ENCODE measurements at places on chromosomes 6 and 20.

DNA sequence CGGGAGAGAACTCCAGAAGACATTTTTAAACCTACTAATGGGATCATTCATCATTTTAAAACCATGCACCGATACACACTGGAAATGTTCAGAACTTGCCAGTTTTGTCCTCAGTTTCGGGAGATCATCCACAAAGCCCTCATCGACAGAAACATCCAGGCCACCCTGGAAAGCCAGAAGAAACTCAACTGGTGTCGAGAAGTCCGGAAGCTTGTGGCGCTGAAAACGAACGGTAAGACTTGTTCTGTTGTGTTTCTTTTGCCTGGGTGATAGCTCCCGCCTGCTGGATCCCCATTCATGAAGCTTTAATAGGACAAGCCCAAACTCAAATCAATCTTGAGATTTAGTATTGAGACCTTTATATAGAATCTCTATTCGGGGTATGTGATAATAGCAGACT lies 4.2 kb downstream of the TNFAIP3 start:
- DNase-seq = peak; percentile 58

- DNase-seq = no peak
Measured at GRCh38 chr6:141110481-141110880, 1022.2 kb upstream of the GJE1 start.

DNA sequence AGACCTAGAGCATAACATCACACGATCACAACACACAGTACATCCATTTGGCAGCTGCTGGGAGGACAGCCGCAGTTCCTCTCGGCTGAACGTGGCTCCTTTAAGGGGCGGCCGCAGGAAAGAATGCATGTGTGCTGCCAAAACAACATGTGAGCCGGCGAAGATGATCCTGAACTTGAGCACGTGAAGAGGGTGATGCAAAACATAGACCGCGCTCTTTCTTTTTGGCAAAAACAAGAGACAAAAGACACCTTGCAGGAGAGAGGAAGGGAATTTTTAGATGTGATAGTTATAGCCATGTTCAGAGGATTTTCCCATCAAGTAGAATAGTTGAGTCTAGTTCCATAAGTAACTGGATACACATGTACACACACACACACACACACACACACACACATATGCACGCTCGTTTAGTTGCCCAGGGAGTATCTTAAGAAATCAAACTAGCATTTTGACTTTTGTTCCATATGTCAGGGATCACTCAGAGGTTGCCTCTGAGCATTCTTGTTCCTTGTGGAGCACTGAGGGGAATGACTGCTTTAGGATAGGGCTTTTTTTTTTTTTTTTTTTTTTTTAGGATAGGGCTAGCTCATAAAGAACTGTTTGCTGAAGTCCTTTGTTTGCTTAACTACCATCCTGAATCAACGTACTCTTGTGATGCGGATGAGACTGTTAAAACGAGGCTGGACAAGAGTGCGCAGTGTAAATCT lies 21.7 kb upstream of the RANBP9 start:
- DNase-seq = no peak

- no peak for DNase-seq
Measured at GRCh38 chr6:87199787-87200186, 44.4 kb downstream of the ZNF292 start.

DNA sequence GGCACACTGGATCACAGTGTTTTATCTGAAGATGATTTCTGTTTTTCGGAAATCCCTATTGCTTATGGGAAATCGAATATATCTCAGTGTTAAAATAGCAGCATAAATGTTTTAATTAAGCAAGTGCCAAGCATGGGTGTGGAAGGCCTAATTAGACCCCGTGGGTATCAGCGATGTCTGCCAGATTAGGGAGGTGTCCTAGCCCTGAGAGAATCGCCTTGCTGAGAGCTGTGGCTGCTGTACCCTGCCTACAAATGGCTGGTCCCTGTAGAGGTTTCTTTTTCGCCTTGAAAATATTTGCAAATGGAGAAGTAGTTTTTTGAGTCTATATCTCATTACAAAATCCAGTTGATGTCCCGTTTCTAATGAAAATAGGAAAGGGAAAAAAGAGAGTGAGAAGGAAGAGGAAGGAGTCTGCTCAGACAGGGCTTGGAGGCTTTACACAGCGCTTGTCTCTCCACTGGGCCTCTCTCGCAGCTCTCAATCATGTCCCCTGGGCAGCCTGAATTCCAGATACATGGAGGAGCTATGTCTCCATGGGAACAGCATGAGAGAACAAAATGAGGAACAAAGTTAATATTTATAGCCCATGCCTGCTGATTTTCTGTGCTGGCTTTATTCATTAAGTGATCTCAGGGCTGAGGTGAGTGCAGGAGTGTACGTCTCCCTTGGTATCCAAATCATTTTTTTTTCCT lies 35.2 kb upstream of the BCLAF1 start:
- no peak for DNase-seq

DNA sequence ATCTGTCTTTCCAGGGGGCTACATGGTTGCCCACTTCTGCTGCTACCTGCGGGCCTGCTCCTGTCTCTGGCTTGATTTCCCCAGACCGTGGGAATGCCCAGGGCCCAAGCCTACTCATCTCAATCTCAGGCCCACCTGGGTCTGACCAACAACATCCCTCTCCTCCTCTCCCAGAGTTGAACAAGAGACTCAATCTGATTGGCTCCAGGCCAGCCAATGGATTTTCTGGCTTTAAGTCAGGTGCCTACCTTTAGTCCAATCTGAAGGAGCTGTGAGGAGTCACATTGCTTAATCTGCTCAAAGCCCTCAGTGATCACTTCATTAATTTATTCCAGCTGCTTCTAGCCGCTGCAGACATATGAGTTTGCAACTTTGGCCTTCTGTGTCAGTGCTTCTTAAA lies 162.4 kb upstream of the KCNG1 start:
- DNase-seq = no peak

- no peak for DNase-seq
Measured at GRCh38 chr20:22525821-22526220, 58.6 kb downstream of the FOXA2 start.

- DNase-seq = no peak
Measured at GRCh38 chr6:148383658-148384368, 41.2 kb downstream of the SASH1 start.

DNA sequence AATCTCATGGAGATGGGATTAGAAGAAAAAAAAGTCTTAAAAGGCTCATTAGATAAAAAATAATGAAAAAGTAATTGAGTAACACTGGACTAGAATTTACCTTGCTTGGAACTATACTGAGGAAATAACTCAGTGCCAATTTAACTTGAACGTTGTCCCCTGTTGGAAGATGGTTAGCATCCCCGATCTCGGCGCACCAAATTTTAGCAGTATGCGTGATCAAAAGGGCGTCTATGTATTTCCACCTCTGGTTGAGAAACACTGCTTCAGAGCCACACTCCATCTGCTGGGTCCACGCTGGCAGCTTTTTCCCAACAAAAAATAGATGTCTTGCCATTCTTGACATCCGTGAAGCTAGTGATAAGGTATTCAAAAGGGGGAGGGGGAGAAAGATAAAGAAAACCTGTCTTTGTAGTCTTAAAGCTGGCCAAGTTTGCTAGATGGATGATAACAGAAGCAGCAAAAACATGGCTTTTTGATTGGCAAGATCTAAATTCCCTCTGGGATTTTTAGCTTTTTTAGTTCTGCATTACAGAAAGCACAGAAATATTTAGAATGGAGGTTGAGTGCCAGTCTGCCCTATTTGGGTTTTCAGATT lies 6.4 kb downstream of the HINT3 start:
- no peak for DNase-seq

DNA sequence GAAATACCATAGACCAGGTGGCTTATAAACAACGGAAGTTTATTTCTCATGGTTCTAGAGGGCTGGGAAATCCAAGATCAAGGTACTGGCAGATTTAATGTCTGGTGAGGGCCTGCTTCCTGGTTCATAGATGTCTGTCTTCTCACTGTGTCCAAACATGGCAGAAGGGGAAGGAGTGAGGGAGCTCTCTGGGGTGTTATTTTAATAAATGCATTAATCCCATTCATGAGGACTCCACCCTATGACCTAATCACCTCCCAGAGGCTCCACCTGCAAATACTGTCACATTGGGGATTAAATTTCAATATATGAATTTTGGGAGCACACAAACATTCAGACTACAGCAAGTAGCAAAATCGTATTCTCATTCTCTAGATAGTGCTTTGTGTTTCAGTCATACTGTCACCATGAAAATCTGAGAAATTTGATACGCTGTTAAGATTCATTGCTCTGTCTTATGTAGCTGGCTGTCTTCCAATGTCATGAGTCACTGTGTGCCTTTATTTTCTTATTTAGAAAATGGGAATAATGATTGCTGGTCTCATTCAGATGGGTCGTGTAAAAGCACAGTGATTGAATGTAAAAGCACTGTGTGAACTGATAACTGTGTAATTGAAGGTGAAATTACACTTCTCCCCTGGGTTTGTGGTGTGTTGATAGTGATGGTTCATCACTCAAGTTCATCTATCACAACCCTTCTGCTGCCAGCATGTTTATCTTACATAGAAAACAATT lies 8.9 kb upstream of the ERVFRD-1 start:
- DNase-seq = no peak

DNA sequence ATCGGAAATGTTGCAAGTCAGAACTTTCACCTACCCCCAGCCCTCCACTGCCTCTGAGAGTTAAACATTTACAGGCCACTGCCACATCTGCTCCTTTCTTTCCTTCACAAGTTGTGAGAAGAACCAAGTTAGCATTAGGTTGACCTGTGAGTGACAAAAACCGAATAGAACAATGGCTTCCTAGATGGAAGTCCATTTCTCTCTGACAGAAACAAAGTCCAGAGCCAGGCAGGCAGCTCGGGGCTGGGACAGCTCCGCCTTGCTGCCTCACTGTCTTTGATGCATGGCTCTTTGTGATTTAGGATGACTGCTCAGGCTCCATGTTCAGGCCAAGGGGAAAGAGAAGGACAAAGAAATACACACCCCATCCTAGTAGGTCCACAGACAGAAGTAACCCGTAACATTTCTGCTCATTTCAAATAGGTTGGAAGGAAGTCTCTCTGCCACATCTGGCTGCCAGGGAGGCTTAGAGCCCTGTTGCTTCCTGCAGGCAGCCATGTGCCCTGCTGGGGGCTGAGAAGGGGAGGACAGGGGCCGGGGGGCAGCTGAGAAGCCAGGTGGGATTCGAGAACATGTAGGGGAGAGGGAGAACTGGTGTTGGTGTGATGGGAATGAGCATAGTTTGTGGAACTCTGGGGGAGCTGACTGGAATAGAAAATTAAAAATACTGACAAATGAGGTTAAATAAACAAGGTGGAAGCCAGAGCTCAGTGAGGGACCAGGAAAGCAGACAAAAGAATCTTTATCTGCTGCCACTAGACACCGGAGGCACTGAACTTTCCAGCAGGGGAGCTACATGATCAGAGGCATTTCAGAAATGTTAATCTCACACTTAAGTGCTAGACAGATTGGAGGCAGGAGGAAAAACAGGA lies 19.5 kb upstream of the IER3 start:
- DNase-seq = peak; percentile 65

DNA sequence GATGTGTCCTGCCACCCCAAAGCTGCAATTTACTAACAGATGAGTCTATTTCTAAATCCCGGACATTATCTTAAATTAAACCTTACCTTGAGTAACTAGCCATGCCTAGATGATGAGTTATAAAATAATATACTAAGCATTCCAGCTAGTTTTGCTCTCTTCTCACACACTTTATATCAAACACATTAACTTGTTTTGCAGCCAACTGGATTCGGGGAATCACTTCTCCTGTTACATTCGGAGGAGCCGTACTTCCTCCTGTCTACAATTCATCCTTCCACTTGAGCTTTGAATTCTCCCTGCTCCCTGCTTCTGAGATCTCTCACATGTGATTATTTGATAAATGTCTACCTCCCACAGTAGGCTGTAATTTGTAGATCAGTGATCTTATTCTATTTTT lies 420.1 kb downstream of the GJA1 start:
- no peak for DNase-seq

DNA sequence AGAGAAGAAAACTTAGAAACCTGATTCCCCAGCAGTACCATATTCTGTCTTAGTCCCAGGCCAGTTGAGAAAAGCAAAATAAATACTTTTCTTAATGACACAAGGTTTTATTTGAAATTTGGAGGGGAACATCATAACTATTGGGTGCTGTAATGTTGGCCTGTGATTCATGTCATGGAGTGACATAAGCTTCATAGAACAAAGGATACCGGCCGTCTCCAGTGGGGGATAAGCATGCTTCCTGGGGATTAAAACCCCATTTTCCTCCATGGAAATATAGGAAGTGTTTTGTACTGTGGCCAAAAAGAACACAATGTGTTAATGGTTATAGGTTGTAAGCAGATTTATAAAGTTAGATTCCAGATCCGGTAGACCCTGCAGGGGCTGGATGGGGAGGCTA lies 18.0 kb downstream of the MTHFD1L start:
- no peak for DNase-seq

- DNase-seq = no peak
Measured at GRCh38 chr6:46651816-46652215, 802 bp downstream of the CYP39A1 start.

- DNase-seq = no peak
Measured at GRCh38 chr6:159059885-159060506, 15.2 kb upstream of the TAGAP start.

DNA sequence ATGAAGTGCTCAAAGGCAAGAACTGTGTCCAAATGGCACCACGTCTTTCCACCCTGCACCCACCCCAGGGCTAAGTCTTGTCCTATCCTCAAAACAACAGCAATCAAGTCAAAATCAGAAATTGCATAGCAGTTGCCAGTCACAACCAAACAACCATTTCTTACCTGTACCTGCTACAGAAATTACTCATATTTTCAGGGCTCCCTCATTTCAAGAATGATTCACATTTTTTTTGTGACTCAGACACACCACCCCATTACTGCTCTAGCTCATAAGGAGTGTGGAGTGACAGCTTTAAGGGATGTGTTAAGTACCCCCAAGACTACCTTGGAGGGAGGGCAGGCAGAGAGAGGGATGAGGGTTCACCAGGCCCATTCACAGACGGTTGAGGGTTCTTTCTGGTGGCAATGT lies 111.7 kb downstream of the TRERF1 start:
- peak; percentile 84 for DNase-seq

- no peak for DNase-seq
Measured at GRCh38 chr6:156710479-156710878, 66.7 kb upstream of the ARID1B start.

- no peak for DNase-seq
Measured at GRCh38 chr20:9071976-9072726, 3.3 kb downstream of the PLCB4 start.

- DNase-seq = no peak
Measured at GRCh38 chr6:157445277-157446009, 64.5 kb downstream of the ZDHHC14 start.

DNA sequence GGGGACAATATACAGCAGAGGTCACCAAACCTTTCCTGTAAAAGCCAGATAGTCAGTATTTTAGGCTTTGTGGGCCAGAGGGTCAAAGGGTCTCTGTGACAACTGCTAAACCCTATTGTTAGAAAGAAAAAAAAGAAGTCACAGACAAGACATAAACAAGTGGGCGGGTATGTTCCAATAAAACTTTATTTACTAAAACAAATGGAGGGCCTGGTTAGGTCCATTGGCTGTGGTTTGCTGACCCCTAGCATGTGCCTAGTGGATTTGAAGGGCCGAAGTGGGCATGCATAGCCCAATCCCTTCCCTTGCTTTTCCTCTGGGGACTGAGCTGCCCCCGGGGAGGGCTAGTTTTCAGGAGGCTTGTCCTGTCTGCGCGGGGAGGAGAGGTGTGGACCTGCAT lies 78.9 kb downstream of the SULF2 start:
- DNase-seq = no peak

GRCh38 chr6:104955927-104956730 lies 778 bp upstream of the LIN28B start:
- no peak for DNase-seq

- no peak for DNase-seq
Measured at GRCh38 chr20:63070771-63071540, 64.2 kb upstream of the BHLHE23 start.

- DNase-seq = peak; percentile 59
Measured at GRCh38 chr6:43339168-43339567, 30.3 kb downstream of the ZNF318 start.
